ENCODE measurements at places on chromosomes 3 and 15. TPM values are rescaled to one million over a fixed set of nuclear protein-coding genes. Genes with fewer than 3 reads are reported as not detected.

The IQCF5 gene
- total RNA-seq = not detected

The LCMT2 gene
- 6.6 TPM for total RNA-seq

The GOLGA6L9 gene
- total RNA-seq = 3.0 TPM

The OSBPL10 gene
- total RNA-seq = 15.5 TPM

The SPATA12 gene
- 0.46 TPM for total RNA-seq

Data from A549 treated with RU486 at 1 μM for 4 hours (cell line).